ENCODE measurements at places on chromosomes 3 and 15.

- DNase-seq, result no peak
Measured at GRCh38 chr15:20341901-20342600, 199.5 kb downstream of the GOLGA6L6 start.

GRCh38 chr3:191368755-191369615 lies 38.7 kb upstream of the UTS2B start:
- no peak for DNase-seq

DNA sequence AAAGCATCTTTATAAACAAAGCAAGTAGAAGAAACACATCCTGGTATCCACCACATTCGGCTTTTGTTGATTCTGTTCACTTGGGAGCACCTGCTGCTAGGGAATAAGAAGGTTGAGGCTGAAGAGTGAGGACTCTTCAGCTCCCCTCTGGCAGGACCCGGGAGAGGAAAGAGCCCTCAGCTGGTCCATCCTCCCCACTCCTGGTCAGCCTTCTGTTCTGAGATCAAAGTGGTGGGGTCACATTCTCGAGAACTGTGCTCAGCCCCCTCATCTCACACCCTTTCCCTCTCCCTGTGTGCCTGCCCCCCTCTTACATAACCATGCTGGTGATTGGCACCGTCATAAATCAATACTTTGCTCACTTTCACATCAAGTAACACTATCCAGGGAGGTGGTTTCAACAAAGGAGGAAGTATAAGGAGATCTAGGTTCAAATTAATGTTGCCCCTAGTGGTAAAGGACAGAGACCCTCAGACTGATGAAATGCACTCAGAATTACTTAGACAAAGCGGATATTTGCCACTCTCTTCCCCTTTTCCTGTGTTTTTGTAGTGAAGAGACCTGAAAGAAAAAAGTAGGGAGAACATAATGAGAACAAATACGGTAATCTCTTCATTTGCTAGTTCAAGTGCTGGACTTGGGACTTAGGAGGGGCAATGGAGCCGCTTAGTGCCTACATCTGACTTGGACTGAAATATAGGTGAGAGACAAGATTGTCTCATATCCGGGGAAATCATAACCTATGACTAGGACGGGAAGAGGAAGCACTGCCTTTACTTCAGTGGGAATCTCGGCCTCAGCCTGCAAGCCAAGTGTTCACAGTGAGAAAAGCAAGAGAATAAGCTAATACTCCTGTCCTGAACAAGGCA lies at the start of gene NR1I2:
Gene NR1I2, plus strand, starts transcription at position 772 of the 869 bp plus-strand sequence.
- DNase-seq, result no peak

DNA sequence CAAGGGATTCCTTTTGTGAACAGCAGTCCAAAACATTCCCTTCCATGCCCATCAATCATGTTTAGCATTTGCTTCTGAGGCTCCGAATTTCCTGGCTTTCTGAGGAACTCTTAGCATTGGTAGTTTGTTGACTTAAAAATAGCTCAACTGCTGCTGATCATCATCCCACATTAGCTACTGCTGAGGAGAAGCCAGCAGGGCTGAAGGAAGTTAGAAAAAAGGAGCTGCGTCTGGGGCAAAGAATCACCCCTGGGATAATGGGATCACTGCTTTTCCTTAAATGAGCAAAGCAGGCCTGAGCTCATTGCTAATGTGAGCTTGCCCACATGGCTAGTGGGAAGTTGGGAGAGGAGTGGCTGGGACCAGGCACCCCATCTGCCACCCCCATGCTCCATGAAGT lies 39.8 kb downstream of the CYP19A1 start:
- DNase-seq, result no peak

- no peak for DNase-seq
Measured at GRCh38 chr3:8492744-8493511, 8.7 kb upstream of the LMCD1 start.

DNA sequence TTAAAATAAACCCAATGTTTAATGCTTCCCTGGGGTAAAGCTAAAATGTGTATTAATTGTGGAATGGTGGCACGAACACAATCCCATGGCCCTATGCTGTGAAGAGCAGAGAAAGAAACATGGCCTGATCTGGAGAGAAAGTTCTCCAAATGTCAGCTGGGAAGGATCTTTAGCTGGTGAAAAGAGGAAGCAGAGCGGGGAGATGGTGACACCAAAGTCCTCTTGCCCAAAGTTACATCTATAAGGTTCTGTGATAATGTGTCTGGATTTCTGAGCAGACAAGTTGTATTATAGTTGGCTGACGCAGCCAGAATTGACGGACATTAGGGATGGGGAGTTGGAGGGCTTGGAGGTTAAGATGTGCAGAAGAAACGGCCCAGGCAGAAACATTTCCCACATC lies 196.2 kb downstream of the CHST2 start:
- DNase-seq, result no peak

DNA sequence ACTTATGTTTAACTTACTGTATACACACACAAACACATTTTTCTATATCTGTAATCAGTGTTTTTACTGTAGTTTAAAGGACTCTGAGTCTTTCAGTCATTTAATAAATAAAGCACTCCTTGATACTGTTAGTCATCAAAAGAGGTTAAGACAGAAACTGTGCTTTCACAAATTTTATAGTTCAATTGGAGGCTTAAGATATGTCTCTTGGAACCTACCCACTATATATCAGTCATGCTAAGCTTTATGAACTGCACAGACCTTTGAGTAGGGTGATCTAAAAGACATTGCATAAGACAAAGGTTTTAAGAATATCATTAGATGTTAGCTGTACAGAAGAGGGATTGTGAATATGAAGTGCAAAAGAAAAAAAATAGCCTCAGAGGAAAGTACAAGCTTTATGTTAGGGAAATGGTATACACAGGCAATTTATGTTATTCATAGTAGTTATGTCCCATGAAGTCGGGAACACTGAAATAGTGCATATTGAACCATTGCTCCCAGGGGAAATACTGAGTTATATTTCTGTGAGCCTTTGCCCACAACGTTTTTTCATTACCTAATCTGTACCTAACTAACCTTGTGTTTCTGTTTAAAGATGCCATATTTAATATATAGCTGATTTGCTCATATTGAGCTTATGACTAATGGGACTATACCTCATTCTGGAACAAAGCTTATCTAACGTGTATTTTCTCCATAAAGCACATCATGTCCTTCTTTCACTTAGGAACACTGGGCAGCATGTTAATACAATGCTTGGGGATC lies 19.7 kb downstream of the CHMP2B start:
- no peak for DNase-seq

DNA sequence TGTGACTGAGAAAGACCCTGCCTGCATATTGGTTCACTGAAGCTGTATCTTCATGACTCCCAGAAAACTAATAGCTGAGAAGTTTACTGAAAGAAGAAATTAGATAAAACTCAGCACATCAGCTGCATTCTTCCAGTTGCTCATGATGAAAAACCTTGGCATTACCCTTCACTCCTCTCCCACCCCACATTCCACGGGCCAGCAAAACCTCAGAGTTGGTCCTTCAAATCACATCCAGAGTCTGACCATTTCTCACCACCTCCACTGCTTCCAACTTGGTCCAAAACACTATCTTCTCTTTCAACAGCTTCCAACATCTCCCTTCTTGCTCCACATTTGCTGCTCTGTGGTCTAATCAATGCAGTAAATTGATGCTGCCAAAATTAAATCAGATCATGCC lies 97.1 kb downstream of the CD47 start:
- DNase-seq, result no peak

DNA sequence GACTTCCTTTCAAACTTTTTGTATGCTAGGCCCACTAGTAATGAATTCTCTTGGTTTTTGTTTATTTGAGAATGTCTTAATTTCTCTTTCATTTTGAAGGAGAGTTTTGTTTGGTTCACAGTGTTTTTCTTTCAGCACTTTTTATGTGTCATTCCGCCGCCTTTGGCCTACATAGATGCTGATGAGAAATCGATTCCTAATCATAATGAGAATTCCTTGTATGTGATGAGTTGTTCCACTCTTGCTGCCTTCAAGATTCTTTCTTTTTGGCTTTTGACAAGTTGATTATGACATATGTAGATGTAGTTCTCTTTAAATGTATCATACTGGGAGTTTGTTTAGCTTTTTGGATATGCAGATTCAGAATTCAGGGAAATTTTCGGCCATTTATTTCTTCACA lies 35.5 kb downstream of the CERS3 start:
- DNase-seq, result no peak

GRCh38 chr3:142237891-142238290 lies 12.5 kb upstream of the GK5 start:
- no peak for DNase-seq

DNA sequence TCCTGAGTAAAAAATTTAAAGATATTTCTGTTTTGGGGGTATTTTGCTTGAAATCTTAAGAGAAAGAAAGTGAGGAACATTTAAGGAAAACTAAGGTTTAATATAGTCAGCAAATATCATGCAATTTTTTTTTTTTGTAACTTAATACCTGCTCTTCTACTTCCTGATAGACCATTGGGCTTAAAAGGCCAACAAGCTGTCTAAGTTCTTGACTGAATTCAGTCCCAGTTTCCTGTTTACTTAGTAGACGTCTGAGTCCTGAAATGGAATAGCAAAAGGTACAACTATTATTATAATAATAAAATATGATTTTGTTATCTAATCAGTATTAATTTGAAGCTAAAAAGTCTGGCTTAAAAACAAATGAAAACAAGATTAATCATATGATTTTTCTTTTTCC lies 37.9 kb downstream of the IQCB1 start:
- DNase-seq, result no peak

GRCh38 chr15:66625974-66626373 lies 60.2 kb upstream of the LCTL start:
- DNase-seq, result no peak

DNA sequence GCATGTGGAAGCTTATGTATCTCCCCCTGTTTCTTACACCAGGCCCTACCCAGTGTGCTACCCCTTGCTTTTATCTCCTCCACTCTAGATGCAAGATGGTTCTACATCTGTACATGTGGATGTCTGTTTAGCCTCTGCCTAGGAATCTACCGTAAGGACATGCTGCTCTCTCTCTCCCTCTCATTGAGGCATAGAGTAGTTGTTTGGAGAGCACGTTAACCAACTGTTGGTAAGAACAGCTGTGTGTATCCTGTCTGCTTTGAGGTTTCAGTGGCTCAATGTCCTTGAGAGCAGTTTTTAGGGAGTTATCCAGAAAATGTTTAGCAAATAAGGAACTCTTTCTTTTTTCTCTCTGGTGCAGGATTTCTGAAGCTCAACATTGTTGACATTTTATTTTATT lies 152.8 kb downstream of the DNAJB8 start:
- no peak for DNase-seq
